ACHN (cell line): ENCODE measurements at places on chromosomes 7 and 10.
A peak's percentile ranks its signal among the peaks of the same experiment; 100 is the strongest.

- no peak for DNase-seq
These were observed 170.1 kb downstream of the ST7 start for GRCh38 chr7:117123311-117123926.

GRCh38 chr7:2862831-2863361 lies 18.8 kb upstream of the GNA12 start:
- DNase-seq: peak; percentile 37

- no peak for DNase-seq
These were observed 378.9 kb upstream of the AUTS2 start for GRCh38 chr7:69219381-69219780.

- no peak for DNase-seq
These were observed 48.0 kb downstream of the PFKFB3 start for GRCh38 chr10:6250745-6251144.
